ENCODE measurements at places on chromosomes 6 and 20.

DNA sequence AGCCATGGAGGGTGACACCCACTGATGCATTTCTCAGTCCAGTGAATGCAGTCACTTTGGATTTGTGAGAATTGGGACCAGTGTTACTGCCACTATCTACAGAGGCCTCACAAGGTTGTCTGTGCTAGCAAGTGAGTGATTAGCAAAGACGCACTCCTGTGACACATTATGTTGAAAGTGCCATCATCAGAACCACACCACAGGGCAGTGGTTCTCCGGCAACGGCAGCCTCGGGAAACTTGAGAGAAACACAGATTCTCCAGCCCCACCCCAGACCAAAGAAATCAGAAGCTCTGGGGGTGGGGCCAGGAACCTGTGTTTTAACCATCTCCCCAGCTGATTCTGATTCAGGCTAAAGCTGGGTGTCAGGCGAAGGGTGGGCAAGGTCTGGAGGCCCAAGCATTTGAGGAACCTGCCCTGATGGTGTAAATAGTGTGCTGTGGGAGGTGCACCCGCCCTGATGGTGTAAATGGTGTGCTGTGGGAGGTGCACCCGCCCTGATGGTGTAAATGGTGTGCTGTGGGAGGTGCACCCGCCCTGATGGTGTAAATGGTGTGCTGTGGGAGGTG lies 39.9 kb downstream of the TMEM242 start:
- DNase-seq: no peak

- DNase-seq: no peak
Measured at GRCh38 chr20:8855315-8855714, 213.6 kb upstream of the PLCB4 start.

- no peak for DNase-seq
Measured at GRCh38 chr20:48153523-48153922, 368.2 kb upstream of the SULF2 start.

- no peak for DNase-seq
Measured at GRCh38 chr6:117380298-117380697, 45.4 kb downstream of the ROS1 start.

DNA sequence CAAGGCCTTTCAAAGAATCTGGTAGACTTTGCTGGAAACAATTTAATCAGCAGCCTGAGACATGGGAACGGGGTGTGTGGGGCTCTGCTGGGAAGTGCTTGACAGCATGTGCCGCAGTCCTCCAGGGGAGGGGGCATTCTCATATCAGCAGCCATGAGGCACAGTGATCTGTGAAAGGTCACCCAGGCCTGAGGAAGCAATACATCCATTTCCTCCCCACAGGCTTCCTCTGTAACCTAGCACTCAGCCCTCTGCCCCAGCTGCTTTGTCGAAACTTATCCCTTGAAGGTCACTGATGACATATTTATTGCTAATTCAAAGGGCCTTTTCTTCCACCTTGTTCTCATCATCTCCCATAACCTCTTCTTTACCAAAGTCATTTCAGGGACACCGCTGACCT lies 103.3 kb downstream of the TNFAIP3 start:
- no peak for DNase-seq

- no peak for DNase-seq
Measured at GRCh38 chr6:148218542-148219258, 123.9 kb upstream of the SASH1 start.

- DNase-seq: peak; percentile 54
Measured at GRCh38 chr6:105991561-105992314, 94.4 kb upstream of the PRDM1 start.

DNA sequence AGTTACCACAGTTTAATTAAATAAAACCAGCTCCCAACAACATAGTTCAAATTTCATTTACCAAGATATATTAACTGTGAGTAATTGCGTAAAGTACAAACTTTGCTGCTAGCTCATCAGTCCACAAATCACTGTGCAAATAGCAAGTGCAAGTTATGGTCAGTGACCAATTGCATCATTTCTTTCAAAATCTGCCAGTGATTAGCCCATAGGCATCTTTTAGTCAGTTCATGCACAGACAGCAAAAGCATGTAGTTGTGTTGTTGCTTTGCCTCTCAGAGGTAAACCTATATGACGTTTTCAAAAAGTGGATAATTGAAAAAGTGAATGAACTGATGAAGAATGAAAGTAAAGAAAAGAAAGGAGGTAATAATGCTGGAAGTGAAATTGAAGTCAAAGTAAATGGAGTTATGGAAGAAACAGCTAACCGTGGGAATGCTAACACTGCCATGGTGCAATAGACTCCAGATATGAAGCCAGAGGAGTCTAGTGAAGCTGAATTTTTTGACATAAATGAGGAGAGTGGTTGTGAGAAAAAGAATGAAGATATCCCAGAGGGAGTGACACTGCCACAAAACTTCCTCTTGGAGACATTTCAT lies 36.5 kb downstream of the ENPP1 start:
- DNase-seq: no peak

DNA sequence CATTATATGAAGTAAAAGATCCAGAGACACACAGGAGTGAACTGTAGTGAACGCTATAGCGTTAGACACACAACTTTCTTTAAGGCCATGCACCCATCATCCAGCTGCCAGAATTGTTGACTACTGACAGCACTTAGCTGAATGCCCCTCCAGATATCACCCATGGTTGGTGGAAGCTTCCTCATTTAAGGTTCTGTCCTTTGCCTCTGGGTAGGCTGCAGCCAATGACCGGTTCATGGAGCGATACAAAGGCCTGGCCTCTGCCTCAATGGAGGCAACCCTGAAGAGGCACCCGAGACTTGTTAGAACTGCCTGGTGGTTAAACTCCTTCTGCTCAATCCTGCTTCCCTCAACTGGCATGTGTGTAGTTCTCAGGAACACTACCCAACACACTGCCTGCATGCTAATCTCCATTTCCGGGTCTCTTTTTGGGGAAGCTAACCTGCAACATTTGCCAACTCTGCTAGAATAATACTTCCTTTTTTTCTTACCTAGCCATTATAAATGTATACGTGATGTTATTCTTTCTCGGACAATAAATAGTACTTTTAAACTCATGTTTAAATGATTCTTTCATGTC lies 49.8 kb upstream of the THEMIS start:
- no peak for DNase-seq

- no peak for DNase-seq
Measured at GRCh38 chr6:56770011-56770520, 127.4 kb upstream of the DST start.

- no peak for DNase-seq
Measured at GRCh38 chr6:16320533-16321340, 82.3 kb downstream of the GMPR start.
